ENCODE measurements at places on chromosomes 1 and 21.

- no peak for DNase-seq
These were observed 2.7 kb upstream of the CD84 start for GRCh38 chr1:160581961-160582360.

DNA sequence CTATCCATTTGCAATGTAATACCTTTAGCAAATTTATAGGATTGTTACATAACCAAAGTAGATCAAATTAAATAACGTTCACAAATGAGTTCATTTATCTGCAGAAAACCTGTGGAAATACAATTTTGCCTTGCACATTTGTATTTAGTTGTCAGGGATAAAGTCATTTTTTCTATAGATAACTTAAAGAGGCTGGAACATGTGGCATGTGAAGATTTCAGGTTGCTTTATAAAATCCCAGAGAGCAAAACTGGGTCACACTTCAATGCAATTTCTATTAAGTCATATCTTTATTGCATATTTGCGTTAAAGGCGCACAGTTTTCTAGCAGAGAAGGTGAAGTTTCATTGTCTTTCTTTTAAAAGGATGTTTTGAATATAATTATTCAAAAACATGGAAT, 342.4 kb downstream of the USP25 start:
- no peak for DNase-seq

DNA sequence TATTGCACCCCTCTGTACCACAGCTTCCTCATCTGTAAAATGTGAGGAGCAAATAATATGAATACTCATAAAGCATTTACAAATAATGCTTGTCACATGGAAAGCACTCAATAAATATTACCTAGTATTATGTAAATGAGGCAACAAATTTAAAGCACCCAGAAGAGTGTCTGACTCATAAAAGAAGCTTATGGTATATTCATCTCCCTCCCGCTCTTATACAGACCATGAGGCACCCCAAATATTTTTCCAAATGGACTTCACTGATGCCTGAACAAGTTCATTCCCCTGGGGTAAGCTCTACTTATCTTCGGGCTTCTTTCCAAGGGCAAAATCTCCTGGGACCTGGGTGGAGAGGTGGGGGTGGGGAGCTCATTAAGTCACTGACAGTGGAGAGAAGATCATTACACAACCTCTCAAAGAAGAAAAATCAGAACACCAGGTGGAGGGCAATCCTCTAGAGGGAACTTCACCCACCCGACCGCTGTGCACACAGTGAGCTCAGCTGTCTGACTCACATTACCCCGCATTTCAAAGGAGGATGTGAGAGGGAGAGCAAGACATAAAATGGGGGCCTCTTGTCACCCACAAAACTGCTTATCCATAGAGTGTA, 166.2 kb downstream of the ASTN1 start:
- no peak for DNase-seq

- no peak for DNase-seq
These were observed 11.5 kb upstream of the TMEM51 start for GRCh38 chr1:15141935-15142539.
